ENCODE measurements at places on chromosomes 2 and 18.

DNA sequence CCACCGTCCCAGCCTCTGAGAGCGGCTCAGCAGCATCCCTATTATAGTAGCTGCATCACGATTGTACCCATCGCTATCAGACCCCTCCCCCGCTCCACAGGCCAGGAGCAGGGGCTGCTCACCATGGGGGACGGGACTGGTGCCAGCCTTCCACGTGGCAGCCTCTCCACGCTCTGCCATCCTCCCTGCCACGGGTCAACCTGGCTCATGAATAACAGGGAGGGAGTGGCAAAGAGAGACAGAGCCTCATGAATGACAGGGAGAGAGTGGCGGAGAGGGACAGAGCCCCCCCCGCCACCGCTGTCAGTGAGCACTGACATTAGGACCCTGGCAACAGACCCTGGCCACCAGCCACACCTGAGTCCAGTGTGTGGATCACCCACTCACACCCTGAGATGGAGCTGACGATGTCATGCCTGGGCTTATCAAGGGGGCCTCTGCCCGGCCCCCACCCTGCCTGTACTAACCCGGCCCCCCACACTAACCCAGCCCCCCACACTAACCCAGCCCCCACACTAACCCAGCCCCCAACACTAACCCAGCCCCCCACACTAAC, 16.9 kb downstream of the CROCC2 start:
- no peak for DNase-seq

GRCh38 chr2:234995332-234996068, 43.7 kb downstream of the SH3BP4 start:
- no peak for DNase-seq

GRCh38 chr2:11187083-11187619, 31.9 kb downstream of the SLC66A3 start:
- no peak for DNase-seq

DNA sequence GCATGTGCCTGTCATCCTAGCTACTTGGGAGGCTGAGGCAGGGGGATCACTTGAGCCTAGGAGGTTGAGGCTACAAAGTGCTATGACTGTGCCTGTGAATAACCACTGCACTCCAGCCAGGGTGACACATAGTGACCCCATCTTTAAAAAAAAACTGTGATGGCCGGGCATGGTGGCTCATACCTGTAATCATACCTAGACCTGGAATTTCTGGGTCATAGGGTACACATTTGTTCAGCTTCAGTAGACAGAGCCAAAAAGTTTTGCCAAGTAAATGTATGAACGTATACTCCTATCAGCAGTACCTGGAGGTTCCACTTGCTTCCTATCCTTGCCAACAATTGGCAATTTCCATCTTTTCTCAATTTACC, 6.4 kb upstream of the IGFBP2 start:
- DNase-seq = no peak

- DNase-seq = no peak
These were observed 958 bp upstream of the ALLC start for GRCh38 chr2:3656762-3657721.

GRCh38 chr18:36829362-36830157, 633 bp downstream of the KIAA1328 start:
- no peak for DNase-seq

DNA sequence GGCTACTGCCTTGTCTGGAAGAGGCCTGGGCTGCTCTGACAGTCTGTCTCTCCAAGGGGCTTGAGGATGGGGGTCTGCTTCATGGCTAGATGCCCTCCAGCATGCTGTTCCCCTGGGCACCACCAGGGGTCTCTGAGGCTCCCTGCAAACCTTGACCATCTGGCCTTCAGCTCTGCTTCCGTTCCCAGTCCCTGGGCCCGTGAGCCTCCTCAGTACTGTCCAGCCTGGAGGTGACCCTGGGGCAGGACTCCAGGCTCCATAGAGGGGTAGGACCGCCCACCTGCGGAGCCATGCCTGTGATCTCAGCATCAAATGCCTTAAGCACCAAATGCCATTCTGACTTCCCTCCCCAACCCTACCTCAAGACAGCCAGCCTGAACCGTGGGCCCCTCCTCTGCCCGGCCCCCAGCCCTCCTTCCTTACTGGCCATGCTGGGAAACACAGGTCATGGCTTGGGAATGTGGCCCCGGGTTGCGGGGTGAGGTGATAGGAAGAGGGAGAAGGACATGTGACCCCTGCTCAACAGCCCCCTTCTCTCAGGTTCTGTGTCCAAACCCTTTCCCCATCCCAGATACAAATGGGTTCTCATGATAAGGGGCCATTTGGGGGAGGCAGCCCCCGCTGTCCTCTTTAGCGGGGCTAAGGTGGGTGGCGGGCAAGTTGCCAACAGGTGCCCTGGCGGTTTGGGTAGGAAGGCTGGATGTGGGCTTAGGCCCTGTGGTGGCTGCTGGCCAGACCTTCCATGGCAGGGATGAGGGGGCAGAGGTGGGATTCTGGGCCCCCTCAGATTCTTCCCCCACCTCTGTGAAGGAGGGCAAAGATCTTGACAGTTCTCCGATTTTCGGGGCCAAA, 25.0 kb downstream of the SPEG start:
- DNase-seq = peak; percentile 57

GRCh38 chr2:66534461-66534860, 99.5 kb downstream of the MEIS1 start:
- no peak for DNase-seq

DNA sequence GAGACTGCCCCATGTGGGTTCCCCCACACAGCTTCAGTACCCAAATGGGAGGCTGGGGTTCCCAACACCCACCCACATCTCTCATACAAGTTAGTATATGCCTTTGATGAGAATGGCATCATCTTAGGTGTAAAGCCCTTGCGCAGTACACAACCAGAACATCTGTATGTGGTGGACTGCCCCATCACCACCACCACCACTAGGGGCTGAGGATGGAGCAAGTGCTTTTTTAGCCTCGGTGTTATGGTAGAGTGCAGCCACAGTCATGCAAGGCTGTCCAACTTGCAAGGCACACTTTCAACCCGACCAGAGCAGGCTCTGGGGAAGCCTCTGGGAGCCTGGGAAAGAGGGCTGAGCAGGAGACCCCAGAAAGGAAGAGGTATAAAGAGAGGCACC, 241.2 kb downstream of the TFCP2L1 start:
- no peak for DNase-seq

- DNase-seq = no peak
These were observed 1.8 kb upstream of the IAH1 start for GRCh38 chr2:9472511-9472910.

DNA sequence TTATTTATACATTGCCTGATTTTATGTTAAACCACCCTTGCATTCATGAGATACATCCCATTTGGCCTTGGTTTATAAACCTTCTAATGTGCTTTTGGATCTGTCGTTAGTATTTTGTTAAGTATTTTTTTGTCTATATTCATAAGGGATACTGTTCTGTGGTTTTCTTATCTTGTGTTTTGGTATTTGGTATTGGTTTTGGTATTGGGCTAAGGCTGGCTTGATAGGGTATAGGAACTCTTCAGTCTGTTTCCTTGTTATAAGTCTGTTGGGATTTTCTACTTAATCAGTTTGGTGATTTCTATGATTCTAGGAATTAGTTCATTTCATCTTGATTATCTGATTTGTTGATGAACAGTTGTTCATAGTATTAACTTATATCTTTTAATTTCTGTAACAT, 49.2 kb downstream of the RELCH start:
- no peak for DNase-seq

- DNase-seq = no peak
These were observed 201.9 kb upstream of the TRIB2 start for GRCh38 chr2:12514631-12515437.

Measured in NCI-H460 (cell line).